ENCODE measurements at places on chromosomes 16 and 17. TPM values are rescaled to one million over a fixed set of nuclear protein-coding genes. Genes with fewer than 3 reads are reported as not detected.

Gene PHB1
- 232 TPM for total RNA-seq

Gene CD300LF
- total RNA-seq: not detected

Gene TBC1D3C
- not detected for total RNA-seq

Gene MYCBPAP
- total RNA-seq: not detected

Gene CA7
- not detected for total RNA-seq

Gene PLLP
- total RNA-seq: 0.17 TPM

Gene MYO15B
- total RNA-seq: 0.02 TPM

Gene TP53TG3
- total RNA-seq: not detected

Gene SCIMP
- total RNA-seq: not detected

Gene FBXL16
- 1.0 TPM for total RNA-seq

Gene HIC1
- not detected for total RNA-seq

Gene CDH5
- total RNA-seq: not detected

Gene CMTM1
- total RNA-seq: 0.85 TPM

Gene LRRC46
- 0.35 TPM for total RNA-seq

Gene CDC6
- total RNA-seq: 48.0 TPM

Gene SPATA32
- total RNA-seq: 0.21 TPM

Gene TMC8
- total RNA-seq: not detected

Gene HP
- total RNA-seq: not detected

Gene C17orf100
- 0.29 TPM for total RNA-seq

Gene HOXB1
- total RNA-seq: not detected

Gene SYNRG
- 9.8 TPM for total RNA-seq

Gene KIF2B
- total RNA-seq: not detected

Gene KRT24
- not detected for total RNA-seq

Gene NECAB2
- 0.52 TPM for total RNA-seq

Gene HS3ST6
- not detected for total RNA-seq

Gene FAM171A2
- total RNA-seq: 3.4 TPM

Gene TBC1D3I
- total RNA-seq: not detected

Gene GPR139
- total RNA-seq: not detected

Gene CHST5
- total RNA-seq: not detected

Gene CD300H
- 0.78 TPM for total RNA-seq

Gene MBTD1
- 5.1 TPM for total RNA-seq

Gene KRTAP1-5
- total RNA-seq: 0.27 TPM

Gene ZNF629
- 13.9 TPM for total RNA-seq

Gene NLE1
- 17.6 TPM for total RNA-seq

Gene CORO7
- total RNA-seq: 8.9 TPM

Gene FAM222B
- total RNA-seq: 4.1 TPM

Gene ZP2
- total RNA-seq: not detected

Gene FOXN1
- total RNA-seq: not detected

Gene KCNH6
- total RNA-seq: not detected

All from H4 (cell line).